CD4-positive, alpha-beta T cell treated with Interleukin-17A for 1 hour (primary cell): ENCODE measurements at places on chromosomes 1 and 21.

GRCh38 chr1:17118706-17119075 is 560 bp downstream of the PADI2 start:
- no peak for DNase-seq

- no peak for DNase-seq
Observed at GRCh38 chr1:46983166-46983829, 40.2 kb upstream of the CYP4X1 start.

- DNase-seq: no peak
Observed at GRCh38 chr1:76640092-76640491, 227.2 kb upstream of the ST6GALNAC5 start.

GRCh38 chr21:36985751-36986594 is 19.5 kb upstream of the HLCS start:
- DNase-seq: peak; percentile 50

DNA sequence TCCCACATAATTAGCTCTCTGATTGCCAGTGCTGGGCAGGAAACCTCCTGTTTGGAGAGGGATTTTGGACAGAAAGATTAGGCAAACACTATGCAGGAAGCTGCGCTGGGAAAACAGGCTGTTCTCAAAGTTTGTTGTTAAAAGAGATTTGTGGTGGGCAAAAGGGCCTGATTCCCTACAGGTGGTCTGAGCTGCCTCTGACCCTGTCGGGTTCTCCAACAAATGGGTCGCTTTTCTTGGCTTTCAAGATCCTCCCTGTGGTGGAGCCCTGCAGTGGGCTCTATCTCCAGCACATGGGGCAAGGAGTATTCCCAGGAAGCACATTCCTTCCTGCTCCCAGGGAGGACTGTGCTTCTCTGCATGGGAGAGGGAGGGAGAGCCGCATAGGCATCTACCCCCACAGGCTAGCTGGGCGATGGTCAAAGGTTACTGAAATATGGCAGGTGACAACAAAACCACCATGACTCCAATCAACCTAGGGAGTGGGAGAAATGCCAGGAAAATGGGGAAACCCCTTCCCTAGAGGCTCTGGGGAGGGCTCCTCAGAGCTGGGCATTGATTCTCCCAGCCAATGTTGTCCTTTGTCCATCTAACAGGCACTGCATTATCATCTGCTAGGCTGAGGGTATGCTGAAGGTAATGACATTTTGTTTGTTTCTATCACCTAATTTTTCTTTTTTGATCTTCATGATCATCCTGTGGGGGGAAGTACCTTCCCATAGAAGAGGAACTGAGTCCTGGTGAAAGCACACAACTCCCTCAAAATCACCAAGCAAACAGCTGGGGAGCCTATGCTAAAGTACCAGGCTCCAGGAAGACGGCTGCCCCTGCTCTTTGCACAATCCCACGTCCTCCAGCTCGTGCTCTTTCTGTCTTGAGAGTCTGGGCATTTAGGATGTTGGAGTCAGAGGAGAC is 85.3 kb downstream of the PLXNA2 start:
- DNase-seq: no peak

GRCh38 chr1:47216278-47217059 is 15.6 kb downstream of the TAL1 start:
- no peak for DNase-seq

DNA sequence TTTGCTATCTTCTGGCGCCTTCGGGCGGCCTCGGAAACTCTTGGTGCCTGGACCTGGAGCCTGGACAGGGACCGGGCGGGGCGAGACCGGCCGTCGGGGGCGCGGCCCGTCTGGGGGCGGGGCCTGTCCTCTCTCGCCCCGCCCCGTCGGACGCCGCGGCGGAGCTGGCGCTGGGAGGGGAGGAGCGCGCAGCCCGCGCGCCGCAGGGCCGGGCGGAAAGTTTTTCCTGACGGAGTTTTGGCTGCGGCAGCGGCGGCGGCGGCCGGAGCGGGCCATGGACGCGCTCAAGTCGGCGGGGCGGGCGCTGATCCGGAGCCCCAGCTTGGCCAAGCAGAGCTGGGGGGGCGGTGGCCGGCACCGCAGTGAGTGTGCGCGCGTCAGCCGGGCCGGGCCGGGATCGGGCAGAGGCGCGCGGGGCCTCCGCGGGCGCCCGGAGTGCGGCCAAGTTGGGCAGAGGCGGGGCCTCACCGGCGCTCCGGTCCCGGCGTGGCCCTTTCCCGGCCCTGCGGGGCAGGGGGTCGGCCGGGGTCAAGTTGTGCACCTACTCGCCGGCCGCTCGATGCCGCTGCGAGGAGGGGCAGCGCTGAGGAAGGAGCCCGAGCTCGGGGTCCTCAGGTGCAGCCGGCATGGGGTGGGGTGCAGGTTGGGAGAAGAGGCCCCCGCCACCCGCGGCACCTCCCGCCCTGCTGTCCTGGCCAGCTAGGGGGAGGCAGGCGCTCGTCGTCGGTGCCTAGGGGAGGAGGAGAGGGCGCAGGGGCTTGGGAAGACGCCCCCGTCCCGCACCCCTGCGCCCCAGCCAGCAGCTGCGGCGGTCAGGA is at the start of gene LDLRAP1:
Gene LDLRAP1 (plus strand): TSS at position 182 of the 818 bp plus-strand sequence. CDS start 93 bp downstream, at position 275.
- peak; percentile 63 for DNase-seq

- DNase-seq: no peak
Observed at GRCh38 chr1:38403667-38404066, 357.1 kb upstream of the POU3F1 start.

DNA sequence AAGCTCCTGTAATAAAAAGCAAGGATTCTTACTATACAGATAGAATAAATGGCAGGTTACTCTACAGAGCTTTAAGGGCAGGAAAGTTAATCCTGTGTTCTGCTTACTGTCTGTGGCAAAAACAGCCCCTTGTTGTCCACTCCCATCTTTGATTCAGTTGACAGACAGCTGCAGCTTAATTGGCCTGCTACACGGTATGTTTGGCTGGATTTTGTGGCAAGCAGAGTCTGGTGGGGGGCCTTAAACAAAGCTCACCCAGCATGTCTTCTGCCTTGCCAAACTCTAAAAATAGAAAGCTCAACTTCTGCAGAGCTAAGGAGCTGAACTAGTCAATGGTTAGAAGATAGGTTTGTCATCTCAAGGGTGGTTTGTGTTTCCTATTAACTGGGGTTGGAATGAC is 407.2 kb downstream of the HLX start:
- no peak for DNase-seq

DNA sequence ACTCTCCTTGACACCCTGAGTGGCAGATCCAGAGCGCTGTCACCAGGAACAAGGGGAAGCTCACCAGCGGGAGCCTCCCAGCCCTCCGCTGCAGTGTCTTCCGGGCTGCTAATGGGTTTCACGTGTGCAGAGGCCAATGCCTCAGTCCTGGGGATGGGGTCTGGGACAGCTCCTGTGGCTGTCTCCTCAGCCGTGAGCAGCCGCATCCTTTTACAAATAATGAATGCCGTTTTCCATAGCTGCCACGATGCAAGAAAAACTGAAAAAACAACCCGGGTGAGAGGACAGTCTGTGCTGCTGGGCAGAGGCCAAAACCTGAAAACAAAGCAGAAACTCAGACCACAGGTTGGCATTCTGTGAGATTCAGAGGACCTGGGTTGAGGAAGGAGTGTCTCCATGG is 212.2 kb upstream of the RAB4A start:
- no peak for DNase-seq

GRCh38 chr1:62304515-62304914 is 14.7 kb downstream of the KANK4 start:
- DNase-seq: no peak

- no peak for DNase-seq
Observed at GRCh38 chr1:89918127-89918793, 76.7 kb upstream of the ZNF326 start.

GRCh38 chr21:25513810-25514209 is 93.5 kb downstream of the MRPL39 start:
- DNase-seq: no peak

- no peak for DNase-seq
Observed at GRCh38 chr1:156417401-156418020, 48.5 kb downstream of the RHBG start.

- DNase-seq: no peak
Observed at GRCh38 chr1:215276582-215276981, 194.0 kb downstream of the KCNK2 start.

GRCh38 chr1:77888081-77888780 is at the start of gene NEXN:
NEXN (plus strand) TSS chr1:77888624; CDS start chr1:77916107, 27,483 bp downstream.
- no peak for DNase-seq

DNA sequence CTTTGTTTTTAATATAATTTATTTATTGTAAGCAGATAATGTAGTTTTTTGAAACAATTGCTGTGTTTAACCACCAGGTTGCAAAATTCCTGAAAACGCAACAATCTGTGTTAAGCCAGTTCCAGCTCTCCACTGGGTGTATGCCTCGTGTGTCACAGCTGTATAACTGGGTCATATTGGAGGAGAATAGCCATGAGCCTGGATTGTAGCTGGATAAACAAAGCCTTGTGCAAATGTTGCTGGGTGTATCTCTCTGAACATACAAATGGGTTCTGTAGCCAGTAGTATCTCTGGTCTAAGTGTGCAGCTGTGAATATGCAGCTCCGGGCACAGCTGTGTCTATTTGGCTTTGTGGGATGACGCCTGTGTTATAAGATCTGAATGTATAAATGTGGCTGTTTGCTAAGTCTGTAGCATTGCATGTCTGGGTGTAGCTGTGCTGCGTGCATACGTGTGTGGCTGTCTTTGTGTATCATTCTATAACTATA is 2.8 kb downstream of the TCEA3 start:
- no peak for DNase-seq

- no peak for DNase-seq
Observed at GRCh38 chr1:65065524-65066418, 82.2 kb upstream of the AK4 start.
